ENCODE measurements at places on chromosomes 1 and 21.
A peak's percentile ranks its signal among the peaks of the same experiment; 100 is the strongest.

GRCh38 chr1:187956975-187957374 lies 1128.2 kb downstream of the PLA2G4A start:
- H3K4me3 ChIP-seq: no peak overlapping the region
- no peak overlapping the region for H3K27ac ChIP-seq
- no peaks in the 10 kb centered on the region for H3K27me3 ChIP-seq

DNA sequence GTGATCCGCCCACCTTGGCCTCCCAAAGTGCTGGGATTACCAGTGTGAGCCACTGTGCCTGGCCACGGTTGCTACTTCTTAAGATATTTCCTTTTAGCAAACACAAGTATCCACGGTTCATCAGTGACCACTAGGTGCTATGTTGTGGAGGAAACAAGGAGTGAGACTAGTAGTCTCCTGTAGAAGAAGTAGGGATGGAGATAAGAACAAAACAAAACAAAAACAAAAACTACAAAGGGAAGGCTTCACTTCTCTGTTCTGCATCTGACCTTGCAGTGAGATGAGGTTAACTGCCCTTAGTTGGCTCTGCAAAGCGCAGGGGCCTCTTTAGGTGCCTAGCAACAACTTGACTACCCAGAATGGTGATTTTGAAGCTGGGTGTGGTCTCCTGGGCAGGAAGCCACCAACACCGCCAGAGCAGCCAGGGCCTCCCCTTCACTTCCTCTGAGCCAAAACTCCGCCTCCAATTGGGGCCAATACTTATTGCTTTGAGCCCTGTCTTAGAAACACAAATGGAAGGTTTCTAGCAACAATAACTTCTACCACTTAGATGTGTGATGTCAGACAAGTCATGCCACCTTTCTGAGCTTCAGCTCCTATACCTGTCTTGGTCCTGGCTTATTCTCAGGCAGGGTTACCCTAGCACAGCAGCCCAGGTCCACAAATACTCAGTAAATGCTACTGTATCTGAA lies 12.8 kb upstream of the CDC42 start:
- H3K27me3 ChIP-seq: no peaks in the 10 kb centered on the region
- H3K4me1 ChIP-seq: peaks cover 9% of the 10 kb centered on the region
- no peaks in the 10 kb centered on the region for H3K36me3 ChIP-seq
- H3K27ac ChIP-seq: peak overlapping the region; percentile 41
- no peak overlapping the region for H3K4me3 ChIP-seq

GRCh38 chr21:44499631-44500030 lies 40.4 kb downstream of the KRTAP10-1 start:
- H3K4me3 ChIP-seq: no peak overlapping the region
- DNase-seq: no peak
- H3K27me3 ChIP-seq: no peaks in the 10 kb centered on the region

- no peak for DNase-seq
- no peak overlapping the region for H3K27ac ChIP-seq
- H3K27me3 ChIP-seq: no peaks in the 10 kb centered on the region
- H3K36me3 ChIP-seq: no peaks in the 10 kb centered on the region
- H3K4me1 ChIP-seq: no peaks in the 10 kb centered on the region
- no peak overlapping the region for H3K4me3 ChIP-seq
Measured at GRCh38 chr1:231734417-231734816, 107.8 kb downstream of the DISC1 start.

DNA sequence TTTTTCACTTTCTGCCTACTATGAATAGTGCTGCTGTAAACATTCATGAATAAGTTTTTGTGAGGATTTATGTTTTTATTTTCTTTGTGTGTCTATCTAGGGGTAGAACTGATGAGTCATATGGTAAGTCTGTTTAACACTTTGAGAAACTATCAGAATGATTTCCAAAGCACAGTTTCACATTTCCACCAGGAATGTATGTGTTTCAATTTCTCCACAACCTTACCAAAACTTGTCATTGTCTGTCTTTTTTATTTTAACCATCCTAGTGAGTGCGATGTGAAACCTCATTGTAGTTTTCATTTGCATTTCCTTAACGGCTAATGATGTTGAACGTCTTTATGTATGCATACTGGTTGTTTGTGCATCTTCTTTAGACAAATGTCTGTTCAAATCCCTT lies 23.5 kb downstream of the RNASEL start:
- no peak overlapping the region for H3K27ac ChIP-seq
- DNase-seq: no peak
- H3K27me3 ChIP-seq: no peaks in the 10 kb centered on the region
- no peak overlapping the region for H3K4me3 ChIP-seq

DNA sequence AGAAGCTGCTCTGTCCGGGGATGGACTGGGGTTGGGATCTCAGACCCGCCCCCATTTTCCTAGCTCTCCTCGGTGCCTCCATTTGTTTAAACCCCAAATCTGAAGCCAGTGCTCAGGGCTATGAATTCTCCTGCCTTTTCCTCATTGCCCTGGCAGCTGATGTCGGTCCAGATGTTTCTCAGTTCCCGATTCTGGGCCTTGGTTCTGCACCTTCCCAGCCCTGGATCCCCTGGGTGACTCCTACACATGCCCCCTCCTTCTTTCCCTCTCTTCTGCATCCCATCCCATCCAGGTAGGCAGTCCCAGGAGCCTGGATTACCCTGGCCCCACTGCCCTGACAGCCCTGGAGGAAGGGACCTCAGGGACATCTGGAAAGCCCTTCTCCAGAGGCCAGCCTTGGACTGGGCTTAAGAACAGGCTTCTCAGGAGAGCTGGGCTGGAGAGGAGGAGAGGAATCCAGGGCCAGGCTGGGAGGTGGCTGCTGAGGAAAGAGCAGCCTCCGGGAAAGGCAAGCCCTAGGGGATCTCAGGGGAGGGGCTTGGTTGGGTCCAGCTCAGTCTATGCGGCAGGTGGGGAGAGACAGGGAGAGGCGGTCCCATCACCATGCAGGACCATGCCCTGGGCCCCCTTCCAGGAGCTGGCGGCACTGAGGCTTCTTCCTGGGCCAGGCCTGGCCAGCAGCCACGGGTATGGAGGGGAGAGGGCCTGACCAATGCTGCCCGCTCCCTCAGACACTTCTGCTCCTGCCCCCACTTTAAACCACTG lies 6.8 kb upstream of the EPS8L3 start:
- no peaks in the 10 kb centered on the region for H3K4me1 ChIP-seq
- no peaks in the 10 kb centered on the region for H3K36me3 ChIP-seq
- no peak overlapping the region for H3K27ac ChIP-seq
- H3K4me3 ChIP-seq: no peak overlapping the region
- DNase-seq: no peak

DNA sequence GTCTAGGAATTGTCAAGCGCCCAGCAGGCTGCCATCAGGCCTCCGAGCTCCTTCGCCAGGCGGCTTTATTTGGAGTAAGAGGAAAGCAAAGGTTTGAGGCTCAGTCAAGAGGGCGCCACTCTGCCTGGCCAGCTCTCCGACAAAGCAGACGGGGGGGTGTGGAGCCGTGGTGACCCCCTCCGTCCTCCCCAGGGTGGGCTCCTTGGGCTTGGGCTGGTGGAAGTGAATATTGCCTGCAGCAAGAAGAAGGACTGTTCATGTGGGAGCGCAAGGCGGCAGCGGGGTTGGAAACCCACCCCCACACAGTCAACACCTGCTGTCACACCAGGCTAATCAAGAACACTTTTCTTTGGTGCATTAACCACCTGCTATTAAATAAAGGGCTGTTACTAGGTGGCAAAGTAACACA lies 14.6 kb downstream of the EPHX1 start:
- no peaks in the 10 kb centered on the region for H3K36me3 ChIP-seq
- DNase-seq: peak; percentile 47
- H3K27me3 ChIP-seq: no peaks in the 10 kb centered on the region
- H3K4me3 ChIP-seq: no peak overlapping the region
- H3K4me1 ChIP-seq: peaks cover 95% of the 10 kb centered on the region

DNA sequence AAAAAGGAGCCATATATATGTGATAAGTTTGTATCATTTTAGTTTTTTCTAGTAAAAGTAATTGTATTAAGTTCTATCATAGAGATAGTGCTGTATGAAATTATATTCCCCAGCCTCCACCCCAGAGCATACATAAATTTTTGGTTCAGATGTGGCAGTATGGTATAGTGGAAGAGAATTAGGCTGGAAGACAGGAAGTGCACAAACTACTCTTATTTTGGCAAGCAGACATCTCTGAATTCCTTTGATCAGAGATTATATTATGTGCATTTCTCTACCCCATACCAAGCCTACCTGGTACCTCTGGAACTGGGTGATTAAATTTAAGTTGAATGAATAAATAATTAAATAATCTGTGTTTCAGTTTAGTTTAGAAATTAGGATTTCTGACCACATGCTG lies 55.9 kb downstream of the FNBP1L start:
- H3K4me1 ChIP-seq: no peaks in the 10 kb centered on the region
- H3K4me3 ChIP-seq: no peak overlapping the region
- no peaks in the 10 kb centered on the region for H3K36me3 ChIP-seq
- no peak for DNase-seq
- no peak overlapping the region for H3K27ac ChIP-seq

DNA sequence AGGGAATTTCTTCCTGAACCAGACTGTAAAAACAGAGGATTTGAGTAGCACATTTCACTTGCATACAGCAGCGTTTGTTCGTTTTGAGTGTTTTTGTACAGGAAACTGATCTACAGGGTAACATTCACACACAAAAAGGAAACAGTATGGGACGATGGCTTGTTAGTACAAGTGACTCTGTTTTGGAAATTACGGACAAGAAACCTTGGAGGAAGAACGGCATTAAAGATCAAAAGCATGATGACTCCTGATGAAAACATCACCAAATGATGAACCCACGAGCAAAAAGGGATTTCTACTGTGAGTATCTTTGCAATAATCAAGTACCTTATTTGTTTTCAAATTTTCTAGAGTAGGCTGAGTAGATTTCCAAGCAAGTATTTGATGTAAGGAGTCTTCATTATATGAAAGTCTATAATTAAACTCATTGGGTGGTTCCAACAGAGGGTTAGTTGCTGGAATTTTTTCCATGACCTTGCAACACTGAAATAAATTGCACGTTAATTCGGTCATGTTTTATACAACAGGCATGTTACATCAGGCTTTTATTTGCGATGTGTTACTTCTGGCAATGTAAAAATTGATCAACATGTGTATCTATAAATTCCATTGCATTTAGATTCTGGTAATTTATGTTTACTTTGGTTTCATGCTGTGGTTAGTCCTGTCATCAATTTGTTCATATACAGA lies 76.7 kb upstream of the KCNK2 start:
- no peaks in the 10 kb centered on the region for H3K36me3 ChIP-seq
- no peak for DNase-seq
- H3K4me1 ChIP-seq: no peaks in the 10 kb centered on the region
- no peaks in the 10 kb centered on the region for H3K27me3 ChIP-seq

GRCh38 chr1:28885472-28885877 lies 28.9 kb upstream of the EPB41 start:
- DNase-seq: no peak
- no peaks in the 10 kb centered on the region for H3K36me3 ChIP-seq
- peaks cover 52% of the 10 kb centered on the region for H3K4me1 ChIP-seq
- H3K27me3 ChIP-seq: no peaks in the 10 kb centered on the region
- H3K4me3 ChIP-seq: no peak overlapping the region
